Stimulated activated CD4-positive, alpha-beta T cell treated with anti-CD3 and anti-CD28 coated beads, Interleukin-12 subunit alpha, Interleukin-12 subunit beta, amount 100 ng/mL, for 24 hours (primary cell): ENCODE measurements at places on chromosomes 13 and 19.
A peak's percentile ranks its signal among the peaks of the same experiment; 100 is the strongest.

DNA sequence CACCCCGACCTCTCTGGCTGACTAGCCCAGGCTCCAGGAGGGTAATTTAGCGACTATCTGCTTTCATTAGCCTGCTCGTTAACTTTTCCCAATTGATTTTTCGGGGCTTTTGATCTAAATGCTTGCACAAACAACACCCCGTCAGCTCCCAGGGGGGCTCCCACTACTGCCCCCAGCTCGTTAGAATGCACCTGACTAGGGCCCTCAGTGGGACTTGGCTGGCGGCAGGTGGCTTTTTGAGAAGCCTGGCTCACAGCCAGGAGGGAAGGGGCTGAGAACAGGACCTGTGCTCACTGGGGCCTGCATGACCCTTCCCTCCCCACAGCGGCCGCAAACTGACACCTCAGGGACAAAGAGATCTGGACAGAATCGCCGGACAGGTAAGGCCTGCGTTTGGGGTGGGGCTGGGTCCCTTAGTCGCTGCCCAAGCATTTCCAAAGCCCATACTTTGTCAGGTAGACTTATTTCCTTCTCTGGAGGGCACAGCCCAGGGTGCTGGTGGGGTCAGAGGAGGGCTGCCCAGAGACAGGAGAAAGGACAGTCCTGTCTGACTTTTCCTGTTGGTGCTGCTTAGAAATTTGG, 7.6 kb upstream of the CD79A start:
- no peak for DNase-seq

DNA sequence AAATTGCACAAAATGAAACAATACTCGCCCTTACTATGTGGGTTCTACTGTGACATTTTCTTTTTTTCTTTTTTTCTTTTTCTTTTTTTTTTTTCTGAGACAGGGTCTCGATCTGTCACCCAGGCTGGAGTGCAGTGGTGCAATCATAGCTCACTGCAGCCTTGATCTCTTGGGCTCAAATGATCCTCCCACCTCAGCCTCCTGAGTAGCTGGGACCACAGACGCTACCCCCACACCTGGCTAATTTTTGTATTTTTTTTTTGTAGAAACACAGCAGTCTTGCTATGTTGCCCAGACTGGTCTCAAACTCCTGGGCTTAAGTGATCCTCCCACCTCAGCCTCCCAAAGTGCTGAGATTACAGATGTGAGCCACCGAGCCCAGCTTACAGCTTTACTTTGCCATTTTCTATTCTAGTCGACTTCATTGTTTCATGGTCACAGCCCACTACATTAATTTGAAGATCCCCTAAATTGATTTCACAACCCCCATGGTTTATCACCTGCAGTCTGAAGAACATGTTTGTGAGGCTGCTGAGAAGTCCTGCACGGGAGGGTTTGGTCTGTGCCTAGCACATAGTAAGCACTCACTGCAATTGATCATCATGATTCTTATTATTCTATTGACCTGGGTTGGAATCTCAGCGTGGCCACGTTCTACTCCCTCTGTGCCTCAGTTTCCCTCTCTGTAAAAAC, 3.8 kb downstream of the BCL3 start:
- no peak for DNase-seq

GRCh38 chr19:41420101-41420880, 6.9 kb downstream of the B3GNT8 start:
- DNase-seq: no peak

GRCh38 chr19:2391118-2391725, 31.2 kb downstream of the TMPRSS9 start:
- peak; percentile 4 for DNase-seq

GRCh38 chr13:68063181-68063580, 833.0 kb upstream of the PCDH9 start:
- no peak for DNase-seq

DNA sequence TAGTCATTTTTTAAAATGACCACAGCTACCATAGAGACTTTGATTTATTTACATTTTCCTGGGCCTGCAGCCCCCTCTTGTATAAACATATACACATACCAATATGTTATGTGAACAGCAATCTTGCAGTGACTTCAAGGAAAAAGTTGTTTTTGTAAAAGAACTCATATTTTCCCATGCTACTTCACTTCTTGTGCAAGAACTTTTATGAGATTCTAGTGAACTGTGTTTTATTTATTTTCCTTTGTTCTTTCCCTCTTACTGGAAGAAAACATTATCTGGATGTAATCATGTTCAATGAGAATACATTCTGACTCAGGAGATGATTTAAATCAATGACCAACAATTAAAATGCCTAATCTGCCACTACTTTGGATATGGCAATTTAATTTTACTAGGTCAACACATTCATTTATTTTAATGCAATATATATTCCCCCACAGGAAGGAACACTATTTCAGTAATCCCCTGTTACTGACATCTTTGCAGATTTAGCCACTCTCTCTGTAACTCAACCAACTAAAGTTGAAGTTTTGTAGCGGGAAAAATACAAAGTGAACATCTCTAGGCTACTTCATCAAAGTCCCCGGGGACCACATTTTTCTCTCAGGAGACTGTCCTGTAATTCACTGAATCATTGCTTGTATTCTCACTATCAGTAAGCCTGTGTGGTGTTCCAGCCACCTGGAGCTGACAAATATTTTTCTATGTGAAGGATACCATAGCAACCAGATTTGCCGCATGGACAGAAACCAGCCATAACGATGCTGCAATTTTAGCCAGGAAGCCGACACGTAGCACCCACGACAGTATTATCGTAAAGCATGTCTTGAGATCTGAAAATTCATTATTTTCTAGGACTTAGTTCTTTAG, 90.5 kb downstream of the STARD13 start:
- DNase-seq: no peak

DNA sequence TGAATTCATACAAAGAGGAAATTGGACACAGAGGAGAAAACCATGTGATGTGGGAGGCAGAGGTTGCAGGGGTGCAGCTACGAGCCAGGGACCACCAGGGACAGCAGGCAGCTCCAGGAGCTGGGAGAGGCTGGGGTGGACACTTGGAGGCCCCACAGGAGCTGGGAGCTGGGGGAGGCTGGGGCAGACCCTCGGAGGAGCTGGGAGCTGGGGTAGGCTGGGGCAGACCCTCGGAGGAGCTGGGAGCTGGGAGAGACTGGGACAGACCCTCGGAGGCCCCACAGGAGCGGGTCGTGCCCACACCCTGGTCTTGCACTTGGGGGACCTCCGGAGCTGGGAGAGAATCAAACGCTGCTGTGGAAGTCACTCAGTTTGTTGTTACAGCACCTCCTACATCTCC, 141.7 kb downstream of the SOX1 start:
- DNase-seq: no peak

GRCh38 chr19:49347835-49348234, 12.6 kb downstream of the CD37 start:
- DNase-seq: no peak

DNA sequence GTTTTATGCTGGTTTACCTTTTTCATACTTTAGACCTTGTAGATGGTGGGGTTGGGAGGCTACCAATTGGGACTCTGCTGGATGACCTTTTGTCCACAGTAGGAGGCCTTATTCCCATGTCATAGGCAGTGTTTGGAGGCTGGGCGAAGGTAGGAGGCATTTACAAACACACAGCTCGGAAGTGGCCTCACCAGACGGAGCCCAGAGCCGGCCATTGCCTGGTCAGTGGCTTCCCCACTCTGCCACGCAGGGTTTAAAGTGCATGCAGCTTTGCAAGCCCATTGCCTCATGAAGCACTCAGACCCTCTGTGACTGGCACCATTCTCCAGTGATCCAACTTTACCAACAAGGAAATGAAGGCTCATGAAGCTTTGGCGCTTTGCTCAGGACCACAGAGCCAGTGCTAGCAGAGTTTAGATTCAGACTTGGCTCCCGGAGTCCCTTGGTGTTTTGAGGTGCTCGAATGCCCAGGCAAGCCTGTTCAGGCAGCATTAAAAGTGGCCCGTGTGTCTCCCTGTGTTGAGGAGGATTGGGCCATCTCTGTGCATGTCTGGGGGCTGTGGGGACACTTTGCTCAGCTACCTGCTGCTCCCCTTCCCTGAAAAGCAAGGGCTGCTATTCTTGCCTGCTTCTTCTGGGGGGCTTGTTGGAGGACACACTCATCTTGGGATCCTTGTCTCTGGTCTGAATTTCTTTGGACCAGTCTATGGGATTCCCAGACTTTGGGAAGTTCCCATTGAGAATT, 148.7 kb downstream of the ZNF536 start:
- DNase-seq: no peak

- no peak for DNase-seq
These were observed 728.9 kb upstream of the ARGLU1 start for GRCh38 chr13:107296804-107297203.

DNA sequence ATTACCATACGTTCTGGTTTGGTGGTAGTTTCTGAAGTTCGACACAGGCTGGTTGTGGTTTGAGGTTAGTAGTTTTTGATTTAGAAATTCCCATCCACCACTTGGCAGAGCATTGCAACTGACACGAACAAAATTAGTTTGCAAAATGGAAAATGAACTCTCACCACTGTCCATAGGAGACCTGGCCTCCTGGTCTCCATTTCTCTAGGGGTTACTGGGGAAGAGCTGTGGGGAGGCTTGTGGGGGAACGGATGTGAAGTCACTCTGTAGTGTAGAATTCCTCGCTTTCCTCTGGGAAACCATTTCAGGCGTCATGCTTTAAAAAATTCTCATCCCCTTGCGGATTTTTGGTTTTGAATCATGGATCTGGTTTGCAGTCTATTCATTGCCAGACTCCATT, 321.5 kb upstream of the MAB21L1 start:
- no peak for DNase-seq

GRCh38 chr13:24313439-24313838, 4.1 kb downstream of the C1QTNF9 start:
- no peak for DNase-seq

DNA sequence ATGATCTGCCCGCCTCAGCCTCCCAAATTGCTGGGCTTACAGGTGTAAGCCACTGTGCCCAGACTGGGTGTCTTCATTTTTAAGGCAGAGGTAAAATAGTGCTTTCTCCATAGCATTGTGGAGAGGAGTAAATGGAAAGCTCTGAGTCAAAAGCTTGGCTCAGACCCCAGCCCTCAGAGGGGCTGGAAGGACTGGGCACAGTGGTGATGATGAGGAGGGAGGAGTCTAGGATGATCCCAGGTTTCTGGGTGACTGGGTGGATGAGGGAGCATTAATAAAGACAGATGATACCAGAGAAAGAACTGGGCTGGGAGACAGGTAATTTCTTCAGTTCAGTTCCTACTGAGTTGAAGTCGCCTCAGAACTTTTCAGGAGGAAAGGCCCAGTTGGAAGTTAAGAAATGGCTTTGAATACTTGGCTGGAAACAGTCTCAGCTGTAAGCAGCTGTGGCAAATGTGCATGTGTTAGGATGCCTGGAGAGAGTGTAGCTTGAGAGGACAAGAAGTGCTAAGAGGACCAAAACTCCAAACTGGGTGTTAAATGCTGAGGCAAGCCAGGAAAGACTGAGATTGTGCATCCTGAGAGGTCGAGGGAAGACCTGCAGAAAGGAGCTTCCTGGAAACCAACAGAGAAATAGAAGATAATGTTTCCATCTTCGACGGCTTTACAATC, 37.1 kb upstream of the MEDAG start:
- DNase-seq: no peak

- peak; percentile 78 for DNase-seq
These were observed 24.6 kb downstream of the NOSIP start for GRCh38 chr19:49555600-49556411.

DNA sequence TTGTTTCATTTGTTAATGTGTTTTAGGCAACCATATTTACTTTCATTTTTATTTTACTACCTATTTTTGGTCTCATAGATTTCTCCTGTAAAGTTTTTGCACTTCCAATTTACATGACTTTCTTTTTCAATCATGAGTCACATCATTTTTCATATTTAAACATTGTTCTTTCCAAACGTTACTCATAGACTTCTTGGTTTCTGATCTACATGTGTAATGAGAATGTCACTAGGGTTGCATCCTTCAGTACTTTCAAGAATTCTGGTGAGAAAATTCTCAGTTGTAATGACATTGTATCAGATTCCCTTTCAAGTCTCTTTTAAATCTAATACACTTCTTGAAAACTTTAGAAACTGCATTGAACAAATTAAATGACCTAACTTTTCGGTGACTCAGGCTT, 991.7 kb downstream of the EFNB2 start:
- DNase-seq: no peak

DNA sequence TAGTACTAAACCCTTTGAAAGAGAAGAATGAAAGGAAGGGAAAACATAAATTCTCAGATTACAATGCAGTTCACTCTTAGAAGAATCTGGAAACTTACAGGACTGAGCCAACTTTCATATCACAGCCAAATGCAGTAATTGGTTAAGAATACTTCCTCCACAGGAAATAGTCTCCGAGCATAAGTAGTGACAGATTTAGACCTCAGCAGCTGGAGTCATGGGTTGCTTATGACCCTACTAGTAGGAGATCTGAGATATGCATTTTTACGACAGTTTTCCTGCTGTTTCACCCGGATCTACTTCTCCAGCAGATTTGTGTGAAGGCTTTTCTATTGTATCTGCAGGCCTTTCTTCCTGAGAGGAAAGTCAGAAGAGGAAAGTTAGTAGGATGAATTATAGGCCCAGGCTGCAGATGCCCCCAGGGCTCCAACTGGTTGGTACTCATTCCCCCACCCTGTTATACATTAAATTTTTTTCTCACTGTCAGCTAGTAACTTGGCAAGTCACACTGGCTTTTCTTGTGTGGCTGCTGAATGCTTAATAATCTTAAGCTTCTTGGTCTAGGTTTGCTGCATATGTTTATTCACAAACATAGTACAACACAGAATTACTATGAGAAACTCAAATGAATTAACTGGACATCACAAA, 1241.5 kb upstream of the MIR17HG start:
- DNase-seq: no peak

GRCh38 chr19:11554160-11554559, 4.9 kb downstream of the ELOF1 start:
- no peak for DNase-seq

GRCh38 chr13:27704681-27705080, 83.0 kb downstream of the POLR1D start:
- DNase-seq: no peak

GRCh38 chr19:47511681-47512080, 3.2 kb downstream of the NAPA start:
- no peak for DNase-seq

- DNase-seq: no peak
These were observed 286.5 kb upstream of the NBEA start for GRCh38 chr13:34655554-34655953.

DNA sequence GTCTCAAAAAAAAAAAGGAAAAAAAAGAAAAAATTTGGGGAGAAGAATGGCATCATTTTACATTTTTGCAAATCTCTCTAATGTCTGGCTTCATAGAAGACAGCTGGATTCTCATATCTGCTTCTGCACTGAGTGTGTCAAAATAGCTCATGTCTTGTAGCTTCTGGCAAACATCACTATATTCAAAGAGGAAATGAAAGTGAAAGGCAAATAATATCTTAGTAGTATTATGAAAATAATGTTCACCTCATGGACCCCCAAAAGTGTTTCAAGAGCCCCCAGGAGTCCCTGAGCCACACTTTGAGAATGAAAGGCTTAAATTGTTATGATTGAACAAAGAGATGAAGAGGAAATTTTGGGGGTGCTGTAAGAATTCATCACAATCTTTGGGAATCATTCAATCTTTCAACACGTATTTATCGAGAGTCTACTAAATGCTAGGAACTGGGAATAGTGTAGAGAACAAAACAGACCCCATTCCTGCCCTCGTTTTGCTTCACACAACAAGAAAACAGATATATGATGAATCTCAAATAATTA, 1.2 kb upstream of the SLC6A16 start:
- DNase-seq: no peak
